ENCODE measurements at places on chromosomes 4 and X.

- DNase-seq: no peak
Observed at GRCh38 chr4:173403051-173403450, 4.1 kb upstream of the SCRG1 start.

DNA sequence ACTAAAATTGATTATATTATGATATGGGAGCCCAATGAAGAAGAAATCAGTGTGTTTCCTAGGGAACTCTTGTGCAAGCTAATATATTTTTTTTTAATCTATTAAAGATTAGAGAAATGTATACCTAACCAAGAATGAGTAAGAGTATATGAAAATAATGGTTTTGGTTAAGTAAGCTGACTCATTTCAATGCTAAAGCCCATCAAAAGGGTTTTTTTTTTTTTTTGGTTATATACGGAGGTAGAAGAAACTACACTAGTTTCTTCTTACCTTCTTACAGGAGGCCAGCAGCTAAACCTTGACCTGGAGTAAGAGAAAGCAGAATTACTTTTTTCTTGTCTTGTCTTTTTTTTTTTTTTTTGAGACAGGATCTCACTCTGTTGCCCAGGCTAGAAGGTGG, 27.5 kb downstream of the RUFY3 start:
- no peak for DNase-seq

- no peak for DNase-seq
Observed at GRCh38 chrX:23935106-23935505, 27.3 kb downstream of the CXorf58 start.

DNA sequence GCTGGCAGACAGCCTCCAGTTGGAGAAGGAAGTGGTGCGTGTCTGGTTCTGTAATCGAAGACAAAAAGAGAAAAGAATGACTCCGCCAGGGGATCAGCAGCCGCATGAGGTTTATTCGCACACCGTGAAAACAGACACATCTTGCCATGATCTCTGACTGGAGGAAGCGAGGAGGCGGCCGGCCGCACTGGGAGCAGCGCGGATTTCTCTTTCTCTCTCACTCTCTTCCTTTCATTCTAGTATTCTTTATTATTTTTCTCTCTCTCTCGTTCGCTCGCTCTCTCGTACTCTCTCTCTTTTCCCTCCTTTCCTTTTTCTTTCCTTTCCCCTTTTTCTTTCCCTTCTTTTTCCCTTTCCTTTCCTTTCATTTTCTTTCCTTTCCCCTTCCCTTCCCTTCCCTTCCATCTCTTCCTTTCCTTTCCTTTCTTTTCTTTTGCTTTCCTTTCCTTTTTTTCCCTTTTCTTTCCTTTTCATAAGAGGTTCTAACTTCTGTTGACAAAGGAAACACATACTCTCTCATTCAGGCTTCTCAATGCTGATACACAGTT, 1.2 kb downstream of the POU3F4 start:
- DNase-seq: no peak

GRCh38 chr4:55036405-55036804, 89.0 kb downstream of the KDR start:
- DNase-seq: no peak

GRCh38 chr4:166003811-166004210, 130.8 kb downstream of the TLL1 start:
- DNase-seq: no peak
